ENCODE measurements at places on chromosomes 2 and 18. TPM values are rescaled to one million over a fixed set of nuclear protein-coding genes. Genes with fewer than 3 reads are reported as not detected.

ASAP2 gene
- 31.7 TPM for polyA plus RNA-seq

CPLX4 gene
- polyA plus RNA-seq = not detected

FRZB gene
- polyA plus RNA-seq = 9.5 TPM

ZNF385B gene
- polyA plus RNA-seq = 1.0 TPM

EMX1 gene
- polyA plus RNA-seq = 72.0 TPM

SLC8A1 gene
- 68.5 TPM for polyA plus RNA-seq

TMEM150A gene
- 37.7 TPM for polyA plus RNA-seq

CARF gene
- polyA plus RNA-seq = 13.9 TPM

CSRNP3 gene
- polyA plus RNA-seq = 10.2 TPM

HAT1 gene
- polyA plus RNA-seq = 52.5 TPM

SCN2A gene
- 2.6 TPM for polyA plus RNA-seq

GULP1 gene
- polyA plus RNA-seq = 65.7 TPM

HDHD2 gene
- polyA plus RNA-seq = 60.8 TPM

VSNL1 gene
- polyA plus RNA-seq = 5.3 TPM

LYPD1 gene
- 37.5 TPM for polyA plus RNA-seq

CRACDL gene
- 2.6 TPM for polyA plus RNA-seq

SAG gene
- 0.10 TPM for polyA plus RNA-seq

TRPM8 gene
- 0.26 TPM for polyA plus RNA-seq

KCNK3 gene
- 2.4 TPM for polyA plus RNA-seq

SLC4A5 gene
- polyA plus RNA-seq = 3.4 TPM

RBKS gene
- polyA plus RNA-seq = 8.6 TPM

LYG1 gene
- 6.4 TPM for polyA plus RNA-seq

FHOD3 gene
- polyA plus RNA-seq = 40.3 TPM

CFAP221 gene
- 32.3 TPM for polyA plus RNA-seq

SLC11A1 gene
- polyA plus RNA-seq = 0.57 TPM

RPL31 gene
- 2,799 TPM for polyA plus RNA-seq

UBXN4 gene
- polyA plus RNA-seq = 158 TPM

SULT1C2 gene
- polyA plus RNA-seq = 3.2 TPM
